ENCODE measurements at places on chromosomes 1 and 21.

DNA sequence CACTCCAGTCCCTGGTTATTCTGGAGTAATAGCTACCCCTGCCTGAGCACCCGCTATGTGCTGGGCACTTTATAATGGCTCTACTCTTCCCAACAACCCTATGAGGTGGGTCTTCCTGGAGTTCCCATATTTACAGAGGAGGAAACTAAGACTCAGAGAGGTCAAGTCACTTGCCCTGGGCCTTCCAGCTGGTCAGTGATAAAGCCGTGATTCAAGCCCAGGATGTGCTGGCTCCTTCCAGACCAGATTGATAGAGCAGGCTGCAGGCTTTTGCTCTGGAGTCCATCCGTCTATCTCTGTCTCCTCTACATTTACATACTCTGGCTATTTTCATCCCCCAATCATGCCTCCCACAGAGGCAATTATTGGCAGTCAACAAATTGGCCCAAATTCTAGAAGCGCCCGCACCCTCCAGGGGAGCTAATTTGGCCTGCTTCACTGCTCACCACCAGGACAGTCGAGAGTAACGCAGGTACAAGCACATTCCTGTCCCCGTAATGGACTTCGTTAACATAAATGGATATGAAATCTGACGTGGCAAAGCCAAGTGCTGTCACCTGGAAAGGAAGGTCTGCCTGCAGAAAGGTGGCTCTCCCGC, 39.8 kb upstream of the SELENON start:
- no peak for DNase-seq

- no peak for DNase-seq
These were observed 646.9 kb downstream of the USP25 start for GRCh38 chr21:16376673-16377072.

GRCh38 chr1:65075123-65075976, 72.7 kb upstream of the AK4 start:
- peak; percentile 67 for DNase-seq

DNA sequence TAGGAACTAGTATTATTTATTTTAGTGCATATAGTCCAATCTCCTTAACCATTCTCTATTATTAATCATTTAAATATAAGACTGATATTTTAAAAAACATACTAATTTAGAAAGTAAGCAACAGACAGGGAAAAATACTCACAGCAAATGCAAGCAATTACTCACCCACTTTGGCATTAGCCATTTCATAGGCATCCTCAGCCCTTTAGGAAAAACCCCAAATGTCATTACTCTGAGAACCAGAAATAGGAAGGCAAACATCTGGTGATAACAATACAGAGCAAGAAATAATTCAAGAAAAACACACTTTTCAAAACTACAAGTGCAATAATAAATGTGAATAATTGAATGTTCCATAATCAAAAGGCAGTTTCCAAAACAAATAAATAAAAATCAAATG, 545.1 kb downstream of the PLPP3 start:
- DNase-seq: no peak

DNA sequence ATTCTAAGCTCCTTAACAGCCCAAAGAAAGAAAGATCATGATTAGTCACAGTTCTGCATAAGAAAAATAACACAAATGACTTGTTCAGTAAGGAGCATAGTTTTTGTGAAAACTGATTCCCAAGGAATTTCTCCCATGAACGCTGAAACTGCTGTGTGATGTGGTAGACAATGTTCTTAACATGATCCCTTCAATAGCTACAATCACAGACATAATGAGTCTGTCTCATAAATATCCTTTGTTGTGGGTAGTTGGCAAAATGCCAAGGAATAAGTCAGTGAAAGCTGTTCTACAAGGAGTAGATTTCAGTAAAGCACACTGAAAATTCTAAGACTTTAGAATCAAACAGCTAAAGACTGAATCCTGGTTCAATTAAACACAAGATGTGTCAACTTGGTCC, 404.8 kb downstream of the HLX start:
- DNase-seq: no peak

DNA sequence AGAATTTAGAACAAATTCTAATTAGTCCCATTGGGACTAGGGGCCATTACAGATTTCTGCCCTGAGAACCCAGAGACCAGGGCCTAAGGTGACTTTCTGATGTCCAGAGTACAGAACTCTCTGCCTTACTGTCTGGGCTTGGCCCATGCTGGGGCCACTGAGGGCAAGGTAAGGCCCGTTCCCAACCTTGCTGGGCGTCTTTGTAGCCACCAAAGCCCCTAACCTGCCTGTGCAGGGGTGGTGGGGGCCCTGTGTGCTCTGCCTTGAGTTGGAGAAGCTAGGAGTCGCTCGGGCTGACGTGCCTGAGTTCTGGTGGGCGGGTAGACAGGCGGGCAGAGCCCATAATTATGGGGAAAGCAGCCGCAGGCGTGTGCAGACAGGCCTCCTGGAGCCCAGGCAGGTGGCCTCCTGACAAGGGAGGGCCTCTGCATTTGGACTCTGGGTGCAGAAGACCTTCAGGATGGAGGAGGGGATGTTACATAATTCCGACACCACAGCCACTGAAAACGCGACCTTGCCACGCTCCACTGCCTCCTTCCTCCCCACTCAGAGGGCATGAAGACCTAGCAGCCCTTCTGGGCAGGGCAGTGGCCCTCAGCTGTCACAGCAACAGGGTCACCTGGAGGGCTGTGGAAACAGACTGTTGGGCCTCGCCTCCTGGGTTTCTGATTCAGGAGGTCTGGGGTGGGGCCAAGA, 239.9 kb upstream of the TMEM51 start:
- DNase-seq: no peak

DNA sequence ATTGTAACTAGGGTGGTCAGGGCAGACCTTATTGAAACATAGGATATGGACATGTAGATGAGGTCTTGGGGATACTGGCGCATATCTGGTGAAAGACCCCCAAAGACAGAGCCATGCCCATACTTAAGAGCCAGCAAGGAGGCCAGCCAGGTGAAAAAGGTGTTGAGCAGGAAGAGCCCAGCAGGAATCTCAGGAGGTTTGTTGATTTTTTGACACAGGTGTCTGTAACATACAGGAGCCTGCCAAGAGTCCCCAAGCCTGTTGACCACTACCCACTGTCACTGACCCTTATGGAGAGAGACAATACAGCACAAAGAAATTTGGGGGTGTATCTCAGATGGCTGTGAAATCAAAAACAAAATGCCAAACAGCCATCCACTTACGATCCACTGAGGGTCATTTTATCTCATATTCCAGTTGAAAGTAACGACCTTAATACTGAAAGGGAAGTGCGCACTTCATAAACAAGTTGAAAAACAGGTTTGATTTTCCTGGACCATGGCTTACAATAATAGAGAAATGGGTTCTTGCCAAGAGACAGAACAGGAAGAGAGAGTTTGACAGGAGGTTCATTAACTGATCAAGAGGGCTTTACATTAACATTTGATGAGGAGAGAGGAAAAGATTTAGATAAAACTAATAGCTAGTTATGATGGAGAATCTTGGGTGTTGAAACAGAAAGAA, 163.6 kb downstream of the GLUL start:
- DNase-seq: no peak
